ENCODE measurements at places on chromosomes 7 and 10.

DNA sequence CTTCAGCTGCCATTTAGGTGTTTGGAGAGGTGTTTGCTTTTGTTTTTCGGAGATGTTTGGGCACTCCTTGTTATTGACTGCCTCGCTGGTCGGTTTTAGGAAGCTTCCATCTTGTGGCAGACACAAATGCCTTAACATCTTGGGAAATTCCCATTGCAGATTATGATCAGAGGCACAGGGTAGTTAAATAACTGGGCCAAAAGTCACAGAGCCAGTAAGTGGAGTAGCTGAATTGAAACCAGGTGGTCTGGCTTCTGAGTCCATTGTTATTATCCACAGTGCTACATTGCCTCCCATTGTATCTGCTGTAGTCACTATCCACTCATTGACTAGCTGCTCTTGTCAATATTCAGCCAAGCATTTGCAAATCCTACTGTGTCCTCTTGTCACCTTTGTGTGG lies 138.2 kb upstream of the PLPP4 start:
- DNase-seq = no peak

GRCh38 chr7:131336956-131337355 lies 9.3 kb downstream of the MKLN1 start:
- no peak for DNase-seq

DNA sequence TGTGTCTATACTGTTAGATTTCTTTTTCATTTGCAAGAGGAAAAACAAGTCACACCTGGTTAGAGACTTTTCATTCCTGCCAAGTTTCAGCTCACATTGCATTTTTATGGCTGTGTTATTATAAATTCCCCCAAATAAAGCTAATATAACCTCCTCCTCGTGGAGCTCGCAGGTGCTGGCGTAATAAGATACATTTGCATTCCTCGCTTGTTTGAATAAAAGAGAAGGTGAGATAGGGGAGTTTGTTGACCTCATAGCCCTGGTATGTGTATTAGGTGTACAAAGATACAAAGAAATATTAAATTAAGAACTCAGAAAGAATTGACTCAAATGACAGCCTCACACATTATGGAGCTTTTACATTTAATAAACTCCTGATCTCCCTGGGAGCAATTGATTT lies 257.7 kb upstream of the SP8 start:
- no peak for DNase-seq

DNA sequence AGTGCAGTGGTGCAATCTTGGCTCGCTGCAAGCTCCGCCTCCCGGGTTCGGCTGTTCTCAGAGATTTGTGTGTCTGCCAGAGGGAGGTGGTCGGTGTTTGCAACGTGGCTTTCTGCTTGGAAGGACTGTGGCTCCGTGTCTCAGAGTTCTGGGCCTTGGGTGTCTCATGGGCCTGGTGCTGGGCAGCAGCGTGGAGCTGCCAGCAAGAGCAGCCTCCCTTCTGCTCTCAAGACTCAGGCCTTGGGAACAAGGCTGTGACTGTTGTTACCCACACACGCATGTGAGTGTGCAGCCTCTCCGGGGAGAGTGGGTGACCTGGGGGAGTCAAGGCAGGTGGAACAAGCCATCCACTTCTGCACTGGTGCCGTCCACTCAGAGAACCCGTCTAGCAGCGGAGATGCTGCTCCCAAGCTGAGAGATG lies 52.0 kb downstream of the VIPR2 start:
- DNase-seq = no peak

DNA sequence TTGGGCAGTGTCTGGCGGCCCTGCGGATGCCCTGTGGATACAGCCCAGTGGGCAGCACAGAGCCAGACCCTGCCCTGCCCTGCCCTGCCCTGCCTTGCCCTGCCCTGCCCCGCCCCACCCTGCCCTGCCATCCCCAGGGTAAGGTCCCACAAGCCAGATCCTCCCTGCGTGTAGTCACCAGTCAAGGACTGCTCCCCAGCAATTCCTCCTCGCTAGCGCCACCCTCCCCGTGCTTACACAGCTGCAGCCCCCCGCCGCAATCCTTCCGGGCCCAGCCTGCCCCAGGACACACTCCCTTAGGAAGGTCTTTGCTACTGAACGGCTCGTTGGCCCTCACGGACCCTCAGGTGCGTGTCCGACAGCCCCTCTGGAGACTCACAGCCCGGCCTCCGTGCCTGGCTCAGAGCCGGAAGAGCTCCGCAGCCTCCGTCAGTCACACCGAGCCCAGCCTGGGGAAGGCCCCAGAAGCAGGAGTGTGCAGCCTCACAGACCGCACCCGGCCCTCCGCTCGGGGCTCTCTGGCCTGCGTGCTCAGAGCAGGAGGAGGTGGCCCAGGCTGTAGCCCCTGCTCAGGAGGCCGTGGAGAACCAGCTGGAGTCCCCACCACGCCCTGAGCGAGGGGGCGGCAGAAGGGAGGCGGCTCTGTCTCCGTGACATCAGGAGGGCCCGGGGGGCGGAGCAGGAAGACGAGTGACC lies 68.3 kb downstream of the PWWP2B start:
- DNase-seq = no peak

GRCh38 chr10:121187391-121187790 lies 336.2 kb downstream of the WDR11 start:
- no peak for DNase-seq

DNA sequence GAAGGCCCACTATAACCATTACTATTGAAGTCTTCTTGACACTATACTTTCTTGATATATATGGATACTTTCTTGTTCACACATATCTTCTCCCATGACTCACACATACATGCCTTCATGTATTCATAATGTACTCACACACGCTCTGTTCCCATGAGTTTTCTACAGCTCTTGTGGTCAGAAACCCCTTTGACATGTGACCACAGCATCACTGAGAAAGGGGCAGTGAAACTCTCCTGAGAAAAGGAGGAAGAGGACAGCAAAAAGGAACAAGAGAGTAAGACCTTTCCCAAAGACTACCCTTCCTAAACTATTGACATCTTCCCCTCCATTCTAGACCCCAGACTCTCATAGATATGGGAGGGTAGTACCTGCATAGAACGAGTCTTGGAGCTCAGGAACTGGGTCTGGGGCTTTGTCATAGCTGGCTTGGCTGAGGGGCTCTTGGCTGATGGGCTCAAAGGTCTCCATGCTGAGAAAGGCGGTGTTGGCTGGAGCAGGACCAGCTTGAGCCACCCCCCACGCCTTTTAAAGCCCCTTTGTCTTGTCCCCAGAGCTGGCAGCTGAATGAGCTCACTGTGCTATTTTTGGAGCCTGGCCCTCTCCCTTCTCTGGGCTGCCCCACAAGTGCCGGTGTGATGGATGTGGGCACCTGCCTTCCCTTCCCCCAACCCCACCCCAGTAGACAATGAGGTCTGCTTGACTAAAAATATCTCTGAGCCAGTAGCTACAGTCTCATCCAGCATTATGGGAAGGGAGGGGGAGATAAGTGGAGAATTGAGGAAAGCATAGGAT lies 5.1 kb downstream of the SYNPO2L start:
- DNase-seq = no peak

DNA sequence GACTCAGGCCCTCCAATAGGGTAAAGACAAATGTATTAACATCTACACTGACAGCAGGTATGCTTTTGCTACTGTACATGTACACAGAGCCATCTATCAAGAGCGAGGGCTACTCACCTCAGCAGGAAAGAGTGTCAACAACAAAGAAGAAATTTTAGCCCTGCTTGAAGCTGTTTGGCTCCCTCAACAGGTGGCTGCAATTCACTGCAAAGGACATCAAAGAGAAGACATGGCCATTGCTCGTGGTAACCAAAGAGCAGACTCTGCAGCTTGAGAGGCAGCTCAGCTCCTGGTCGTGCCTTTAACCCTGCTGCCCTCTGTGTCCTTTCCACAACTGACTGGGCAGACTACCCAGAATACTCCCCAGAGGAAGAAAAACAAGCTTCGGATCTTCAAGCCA lies 5.1 kb downstream of the AKR1B15 start:
- no peak for DNase-seq

GRCh38 chr7:128435327-128435686 lies 20.4 kb upstream of the HILPDA start:
- DNase-seq = no peak

- no peak for DNase-seq
These were observed 53.9 kb upstream of the LYZL2 start for GRCh38 chr10:30683496-30683895.

GRCh38 chr10:33524966-33525365 lies 190.5 kb upstream of the NRP1 start:
- no peak for DNase-seq

GRCh38 chr10:122165484-122166276 lies 105.4 kb upstream of the BTBD16 start:
- DNase-seq = no peak

DNA sequence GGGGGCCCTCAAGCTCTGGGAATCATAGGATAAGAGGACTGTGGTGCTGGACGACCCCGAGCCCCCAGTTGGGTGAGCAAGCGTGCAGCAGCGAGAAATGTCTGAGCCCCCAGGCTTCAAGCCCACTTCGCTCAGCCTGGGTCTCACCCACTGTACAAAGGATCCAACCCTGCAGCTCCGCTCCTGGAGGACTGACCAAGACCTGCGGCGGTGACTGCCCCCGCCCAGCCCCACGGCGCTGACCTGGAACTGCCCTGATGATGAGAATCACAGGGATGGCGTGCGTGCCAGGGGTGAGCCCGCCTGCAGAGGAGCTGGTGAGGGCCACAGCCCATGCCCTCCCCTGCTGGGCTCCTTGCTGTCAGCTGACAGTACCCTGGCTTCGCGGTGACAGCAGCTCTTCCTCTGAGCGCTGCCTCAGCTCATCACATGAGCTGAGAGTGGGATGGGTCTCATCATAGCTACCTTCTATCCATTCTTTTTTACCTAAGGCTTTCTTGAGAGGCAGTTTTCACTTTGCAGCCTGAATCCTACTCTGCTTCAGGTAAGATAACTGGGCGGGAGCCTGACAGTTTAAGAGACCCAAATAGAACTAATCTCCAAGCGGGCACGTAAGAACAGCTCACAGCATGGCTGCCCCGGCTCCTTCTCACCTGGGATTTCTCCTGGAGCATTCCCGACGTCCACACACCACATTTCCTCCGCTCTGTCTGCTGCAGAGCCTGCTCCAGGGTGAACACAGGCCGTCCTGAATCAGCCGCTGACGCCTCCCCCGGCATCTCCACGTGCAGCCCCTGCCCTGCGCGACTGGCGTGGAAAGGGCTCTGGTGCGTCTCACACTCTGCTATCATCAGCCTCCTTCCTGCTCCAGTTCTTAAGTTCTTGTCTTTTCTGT lies 329.9 kb downstream of the PTPRN2 start:
- no peak for DNase-seq

DNA sequence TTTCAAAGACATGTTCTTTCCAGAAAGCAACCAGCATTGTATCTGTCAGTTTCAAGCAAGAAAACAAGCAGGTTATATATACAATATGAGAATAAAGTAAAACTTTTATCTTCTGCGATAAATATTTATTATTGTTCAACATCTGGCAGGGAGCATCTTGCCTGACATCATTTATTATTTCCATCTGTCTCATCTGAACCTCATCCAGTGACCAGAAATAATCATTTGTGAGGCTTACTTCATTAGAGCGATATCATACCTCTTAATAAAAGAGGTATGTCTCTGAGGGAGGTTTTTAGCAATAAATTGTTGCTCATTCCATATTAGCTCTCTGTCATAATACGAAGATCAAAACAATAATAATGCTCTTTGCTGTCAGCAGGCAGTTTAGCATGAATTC lies 226.1 kb downstream of the CDC14C start:
- DNase-seq = no peak

DNA sequence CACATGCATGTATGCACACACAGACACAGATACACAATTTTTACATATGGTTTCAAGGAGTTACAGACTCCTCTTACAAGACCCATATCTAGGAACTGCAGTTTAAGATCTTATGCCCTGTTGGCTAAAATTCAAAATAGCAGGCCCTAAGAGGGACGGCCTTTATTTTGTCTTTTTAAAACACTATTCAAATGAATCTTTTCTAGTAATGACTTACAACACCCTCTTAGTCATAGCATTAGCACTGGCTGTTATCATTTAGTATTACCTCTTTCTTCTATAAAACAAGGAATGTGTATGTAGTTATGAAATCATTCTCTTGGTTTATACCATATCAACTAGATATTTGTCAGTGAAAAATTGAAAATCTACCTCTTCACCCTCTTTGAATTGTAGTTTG lies 15.3 kb downstream of the PAPSS2 start:
- no peak for DNase-seq

DNA sequence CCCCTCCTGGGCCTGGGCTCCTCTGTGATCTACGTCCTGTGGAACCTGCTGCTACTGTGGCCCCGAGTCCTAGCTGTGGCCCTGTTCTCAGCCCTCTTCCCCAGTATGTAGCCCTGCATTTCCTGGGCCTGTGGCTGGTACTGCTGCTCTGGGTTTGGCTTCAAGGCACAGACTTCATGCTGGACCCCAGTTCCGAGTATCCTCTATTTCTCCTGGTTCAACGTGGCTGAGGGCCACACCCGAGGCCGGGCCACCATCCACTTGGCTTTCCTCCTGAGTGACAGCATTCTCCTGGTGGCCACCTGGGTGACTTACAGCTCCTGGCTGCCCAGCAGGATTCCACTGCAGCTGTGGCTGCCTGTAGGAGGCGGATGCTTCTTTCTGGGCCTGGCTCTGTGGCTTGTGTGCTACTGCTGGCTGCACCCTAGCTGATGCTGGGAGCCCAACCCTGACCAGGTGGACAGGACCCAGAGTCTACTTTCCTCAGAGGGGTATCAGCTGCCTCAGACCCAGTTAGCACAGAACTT lies 37.8 kb upstream of the MMD2 start:
- DNase-seq = no peak

DNA sequence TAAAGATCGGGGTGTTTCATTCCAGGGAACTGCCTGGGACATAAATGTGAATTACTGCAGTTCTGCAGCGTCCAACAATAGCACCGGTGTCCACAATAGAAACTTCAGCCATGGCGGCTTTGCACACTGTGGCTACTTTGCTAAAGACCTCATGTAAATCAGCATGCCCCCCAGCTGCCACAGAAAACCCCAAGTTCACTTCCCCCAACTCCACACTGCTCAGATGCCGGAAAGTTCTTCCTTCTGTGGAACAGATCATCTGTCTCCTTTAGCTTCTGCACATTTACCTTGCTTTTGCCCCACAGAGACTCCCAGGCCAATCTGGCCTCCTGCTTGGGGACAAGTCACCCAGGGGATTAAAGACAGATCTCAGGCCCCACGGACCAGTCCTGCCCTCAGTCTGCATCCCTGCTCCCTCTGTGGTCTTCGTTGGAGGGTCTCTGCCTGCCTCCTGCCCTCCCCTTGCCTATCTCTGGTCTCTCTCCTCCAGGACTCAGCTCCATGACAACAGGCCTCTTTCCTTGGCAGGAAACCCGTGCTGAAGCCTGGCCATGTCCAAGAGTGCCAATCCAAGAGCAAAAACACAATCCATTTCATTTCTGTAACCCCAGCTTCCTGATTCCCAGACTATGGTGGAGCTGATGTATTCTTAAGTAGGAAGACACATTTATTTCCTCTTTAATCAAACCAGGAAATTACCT lies 403.2 kb downstream of the RPS24 start:
- DNase-seq = no peak

- no peak for DNase-seq
These were observed 36.6 kb downstream of the NKX6-2 start for GRCh38 chr10:132749371-132749795.

Data from stimulated activated CD4-positive, alpha-beta T cell treated with anti-CD3 and anti-CD28 coated beads, TNF-alpha, amount 100 ng/mL, for 1 hour (primary cell).